Stimulated activated CD8-positive, alpha-beta memory T cell treated with anti-CD3 and anti-CD28 coated beads, Interleukin-7, amount 100 ng/mL, for 24 hours (primary cell): ENCODE measurements at places on chromosomes 13 and 19.

DNA sequence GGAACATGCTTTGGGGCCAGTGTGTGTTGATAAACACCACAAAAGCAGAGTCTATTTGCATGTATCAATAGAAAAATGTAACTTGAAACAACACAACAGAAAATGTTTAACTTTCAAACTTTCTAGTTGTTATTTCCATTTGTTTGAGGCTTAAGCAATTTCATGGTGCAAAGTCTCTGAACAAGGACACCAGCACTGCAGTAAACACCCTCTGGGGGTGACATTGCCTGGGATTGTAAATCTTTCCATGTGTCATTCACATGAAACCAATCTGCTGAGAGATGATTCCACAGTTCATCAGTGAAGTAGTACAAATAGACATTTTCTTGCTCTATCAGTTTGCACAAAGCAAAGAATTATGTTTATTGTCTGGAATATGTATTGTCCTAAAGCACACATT, 124.5 kb downstream of the ITGBL1 start:
- DNase-seq: no peak

DNA sequence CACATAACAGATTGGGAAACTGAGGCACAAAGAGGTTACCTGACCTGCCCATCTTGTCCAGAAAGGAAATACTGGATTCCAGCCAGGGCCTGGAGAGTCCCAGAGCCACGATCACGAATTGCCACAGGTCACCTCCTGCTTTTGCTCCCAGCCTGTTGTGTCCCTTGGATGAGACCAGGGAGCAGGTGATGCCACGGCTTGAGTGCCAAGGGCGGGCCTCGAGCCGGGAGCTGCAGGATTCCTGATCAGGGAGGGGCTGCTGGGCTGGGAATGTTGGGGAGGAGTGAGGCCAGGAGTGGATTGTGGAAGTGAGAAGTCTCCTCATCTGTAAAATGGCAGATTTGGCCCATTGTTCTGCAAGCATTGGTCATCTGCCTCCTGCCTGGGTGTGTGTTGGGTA, 29.4 kb downstream of the DNM2 start:
- DNase-seq: no peak

DNA sequence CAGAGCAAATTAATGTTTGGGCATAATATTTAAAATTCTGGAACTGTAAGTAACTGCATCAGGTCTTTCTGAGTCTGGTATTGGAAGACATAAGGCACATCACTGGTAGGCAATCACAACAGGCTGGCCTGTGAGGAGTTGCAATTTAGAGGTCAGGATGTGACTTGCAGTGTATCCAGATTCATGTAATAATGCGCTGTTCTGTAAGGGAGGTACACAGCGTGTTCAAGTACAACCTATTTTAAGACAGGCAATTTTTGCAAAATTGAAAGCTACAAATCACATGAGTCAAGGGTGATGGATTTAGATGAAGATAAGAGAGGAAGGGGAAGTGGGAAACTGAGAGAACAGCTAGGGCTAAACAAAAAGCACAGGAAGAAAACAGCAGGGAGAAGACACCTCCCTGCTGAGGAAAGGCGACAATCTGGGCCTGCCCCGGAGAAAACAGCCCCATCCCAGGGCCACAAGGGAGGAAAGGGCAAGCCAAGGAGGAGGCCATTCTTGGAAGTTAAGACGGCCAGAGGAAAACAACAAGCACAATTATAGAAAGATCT, 138.1 kb downstream of the LACC1 start:
- no peak for DNase-seq

- DNase-seq: no peak
Observed at GRCh38 chr19:17406887-17407196, 1.4 kb upstream of the BST2 start.

DNA sequence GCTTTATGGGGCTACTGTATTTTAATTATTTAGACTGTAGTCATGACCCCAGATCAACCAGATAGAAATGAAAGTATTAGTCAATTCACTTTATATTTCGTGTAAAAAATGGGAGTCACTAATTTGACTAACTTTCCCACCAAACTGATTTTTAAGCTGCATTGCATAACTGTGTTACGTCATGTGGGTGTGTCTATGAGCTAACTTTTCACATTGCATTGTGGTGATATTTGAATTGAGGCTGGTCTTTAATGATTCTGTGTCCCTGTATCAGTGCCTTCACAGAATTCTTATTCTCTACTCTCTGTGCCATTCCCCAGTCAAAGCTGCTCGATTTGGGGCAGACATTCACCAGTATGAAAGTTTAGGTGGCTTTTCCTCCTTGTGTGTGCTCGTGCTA, 172.7 kb upstream of the MAB21L1 start:
- no peak for DNase-seq

- no peak for DNase-seq
Observed at GRCh38 chr13:65609350-65609749, 1620.8 kb downstream of the PCDH9 start.

DNA sequence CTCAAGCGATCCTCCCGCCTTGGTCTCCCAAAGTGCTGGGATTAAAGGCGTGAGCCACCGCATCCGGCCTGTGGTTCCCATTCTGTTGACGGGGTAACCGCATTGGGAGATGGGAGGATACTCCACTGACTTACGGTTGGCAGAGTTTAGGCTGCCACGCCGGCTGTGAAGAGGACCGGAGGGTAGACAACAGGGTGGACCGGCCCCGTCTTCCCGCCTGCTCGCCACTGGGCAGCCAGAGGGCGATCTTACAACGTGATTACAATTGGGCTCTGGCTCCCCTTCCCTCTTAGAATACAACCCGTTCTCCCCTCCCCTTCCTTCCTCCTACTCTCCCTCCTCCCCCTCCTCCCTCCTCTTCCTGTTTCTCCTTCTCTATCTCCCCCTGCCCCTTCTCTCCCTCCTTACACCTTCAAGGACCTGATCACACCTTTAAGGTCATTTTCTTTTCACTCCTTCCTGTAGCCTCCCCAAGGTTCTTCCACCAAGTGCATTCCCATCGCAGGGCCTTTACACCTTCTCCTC, 957 bp upstream of the CCDC194 start:
- peak; percentile 59 for DNase-seq

- DNase-seq: no peak
Observed at GRCh38 chr13:47166336-47166735, 269.5 kb upstream of the HTR2A start.

DNA sequence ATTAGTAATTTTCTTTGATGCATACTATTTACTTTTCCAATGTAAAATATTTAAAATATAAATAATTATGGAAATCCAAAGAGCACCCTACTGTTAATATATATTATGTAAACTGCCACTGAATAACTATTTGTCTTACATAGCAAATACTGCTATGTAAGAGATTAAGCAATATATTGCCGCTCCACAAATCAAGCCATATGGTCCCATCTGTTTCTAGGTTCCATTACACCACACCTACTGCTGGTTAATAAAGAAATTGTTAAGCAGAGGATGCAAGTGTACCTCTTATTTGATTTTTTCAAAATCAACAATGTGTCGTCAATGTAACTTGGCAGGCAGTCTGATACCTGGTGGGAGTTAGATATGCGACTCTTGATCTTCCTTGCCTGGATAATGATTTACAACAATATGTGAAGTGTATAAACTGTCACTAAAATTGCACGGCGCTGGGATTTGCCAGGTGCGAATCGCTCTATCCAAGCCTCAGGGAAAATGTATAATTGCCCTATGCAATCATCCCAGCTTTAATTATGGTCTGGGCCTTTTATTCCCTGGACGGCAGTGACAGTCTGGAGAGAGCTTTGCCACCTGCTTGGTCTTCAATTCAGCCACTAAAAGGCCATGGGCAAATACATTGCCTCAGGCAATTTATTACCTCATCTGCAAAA, 16.0 kb downstream of the SMAD9 start:
- DNase-seq: no peak

DNA sequence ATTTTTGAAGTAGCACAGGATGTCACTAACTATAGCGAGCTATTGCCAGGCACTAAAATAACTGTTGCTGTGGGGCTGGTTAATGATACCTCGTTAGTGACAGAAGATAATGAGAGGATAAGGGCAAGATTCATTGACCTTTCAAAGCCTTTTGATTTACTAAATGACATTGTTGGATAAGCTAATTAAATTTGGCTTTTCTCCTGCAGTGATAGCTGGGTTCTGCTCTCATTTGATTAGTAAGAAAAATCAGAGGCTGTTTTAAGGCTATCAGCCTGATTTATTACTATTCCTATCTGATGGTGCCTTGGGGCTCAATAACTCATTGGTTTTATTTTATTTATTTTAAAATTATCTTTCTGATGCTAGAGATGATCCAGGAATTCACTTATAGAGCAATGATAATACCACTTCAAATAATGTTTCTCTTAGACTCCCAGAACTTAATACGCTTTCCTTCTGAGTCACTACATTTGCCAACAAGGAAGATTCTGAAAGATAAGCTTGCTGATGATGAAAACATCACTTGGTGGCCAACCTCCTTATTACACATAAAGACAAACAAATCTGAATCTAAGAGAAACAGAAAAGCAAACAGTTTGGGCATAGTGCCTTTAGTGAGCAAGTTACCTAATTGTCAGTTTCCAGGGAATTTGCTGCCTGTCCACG, 501.3 kb upstream of the ARGLU1 start:
- no peak for DNase-seq
